Activated naive CD8-positive, alpha-beta T cell treated with anti-CD3 and anti-CD28 coated beads, Interleukin-2, amount 50 U/mL, for 16 hours (primary cell): ENCODE measurements at places on chromosomes 11 and 22.

GRCh38 chr11:8028766-8029165 is 41.6 kb downstream of the EIF3F start:
- no peak for DNase-seq

- no peak for DNase-seq
These were observed 481.7 kb downstream of the NTM start for GRCh38 chr11:131851964-131852755.

- no peak for DNase-seq
These were observed 117.4 kb upstream of the TMEM45B start for GRCh38 chr11:129698212-129698611.

GRCh38 chr11:6351782-6352382 is 31.6 kb upstream of the CAVIN3 start:
- no peak for DNase-seq

DNA sequence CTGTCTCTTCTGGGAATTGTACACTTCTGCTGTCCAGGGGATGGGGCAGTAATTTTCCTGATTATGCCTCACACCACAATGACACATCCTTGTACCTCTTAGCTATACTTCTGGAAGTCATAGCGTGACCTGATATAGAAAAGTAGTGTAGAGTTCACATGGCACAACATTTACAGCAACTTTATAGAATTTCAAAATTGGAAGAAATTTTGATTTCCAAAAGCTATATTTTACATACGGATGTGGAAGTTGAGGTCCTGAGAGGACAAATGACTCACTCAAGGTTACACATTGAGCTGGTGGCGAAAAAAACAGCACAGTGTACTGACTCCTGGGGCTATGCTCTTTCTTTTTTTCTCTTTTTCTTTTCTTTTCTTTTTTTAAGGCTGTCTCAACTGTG is 6.3 kb upstream of the CYP2R1 start:
- DNase-seq: no peak
